Pulmonary artery endothelial cell (primary cell): ENCODE measurements at places on chromosomes 3 and 15. TPM values are rescaled to one million over a fixed set of nuclear protein-coding genes. Genes with fewer than 3 reads are reported as not detected.

DNA sequence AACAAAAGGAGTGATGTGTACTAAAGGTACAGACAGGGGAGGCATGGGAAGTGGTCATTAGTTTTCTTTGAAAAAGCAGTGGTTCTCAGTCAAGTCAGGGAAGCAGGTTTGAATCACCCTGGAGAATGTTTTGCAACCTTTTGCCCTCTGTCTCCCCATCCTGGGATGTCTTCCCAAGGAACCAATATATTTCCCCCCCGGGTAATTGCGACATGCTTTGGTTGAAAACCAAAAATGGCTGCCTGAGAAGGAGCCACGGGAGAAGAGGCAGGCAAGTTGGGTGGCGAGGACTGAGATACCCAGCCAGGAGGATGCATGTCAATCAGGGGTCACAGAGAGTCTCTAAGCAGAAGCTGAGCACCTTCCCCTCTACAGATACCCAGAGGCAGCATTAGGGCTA, 20.2 kb upstream of the PPP1R2 start:
- DNase-seq = no peak

Gene CCR1
- total RNA-seq = not detected in 2 replicates

- no peak for DNase-seq
Observed at GRCh38 chr3:53495520-53496391, 1.3 kb downstream of the CACNA1D start.

Gene CASR
- not detected in 2 replicates for total RNA-seq

GRCh38 chr3:138877226-138877625, 42.5 kb upstream of the PIK3CB start:
- DNase-seq = no peak

Gene REC114
- not detected in 2 replicates for total RNA-seq

Gene CDHR4
- not detected in 2 replicates for total RNA-seq

Gene CFAP20DC
- total RNA-seq = 1.1 and 2.3 TPM in 2 replicates

DNA sequence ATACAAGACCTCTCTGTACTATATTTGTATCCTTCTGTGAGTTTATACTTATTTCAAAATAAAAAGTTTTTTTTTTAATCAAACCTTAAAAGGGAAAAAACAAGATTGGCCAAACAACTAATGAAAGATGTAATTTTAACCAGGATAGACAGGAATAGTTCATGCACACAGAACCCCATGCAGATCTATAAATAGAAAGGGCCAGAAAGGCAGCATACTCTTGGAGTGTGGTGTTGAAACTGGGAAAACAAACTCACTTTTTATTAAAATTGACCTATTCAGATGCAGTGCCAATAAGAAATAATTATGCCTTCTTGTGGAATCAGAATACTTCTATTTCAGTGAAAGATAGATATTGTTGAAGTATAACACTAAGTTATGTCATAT, 204.6 kb downstream of the PLCL2 start:
- DNase-seq = no peak

DNA sequence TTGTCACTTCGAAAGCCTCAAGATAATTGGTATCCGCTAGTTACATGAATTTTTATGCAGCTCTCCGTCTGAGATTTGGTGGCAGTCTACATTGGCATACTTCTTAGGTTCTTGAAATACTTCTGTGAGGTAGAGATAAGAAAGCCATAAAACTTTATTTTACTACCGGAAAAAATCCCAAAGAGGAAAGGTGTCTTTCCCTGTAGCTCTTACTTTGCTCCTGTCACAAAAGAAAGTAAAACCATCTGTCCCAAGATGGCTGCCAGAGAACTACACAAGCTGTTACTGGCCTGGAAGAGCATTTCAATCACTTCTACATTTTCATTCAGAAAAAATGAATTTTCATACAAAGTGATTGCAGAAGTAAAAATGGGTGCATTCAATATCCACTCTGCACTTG, 214.8 kb upstream of the ST8SIA2 start:
- DNase-seq = no peak

GRCh38 chr3:53217175-53217574, 38.6 kb downstream of the TKT start:
- DNase-seq = no peak

Gene PLIN1
- 0.07 and 0.18 TPM in 2 replicates for total RNA-seq

GRCh38 chr3:186708983-186709679, 8.0 kb upstream of the KNG1 start:
- no peak for DNase-seq

Gene SYNPR
- not detected in 2 replicates for total RNA-seq

- DNase-seq = no peak
Observed at GRCh38 chr3:97763586-97764406, 762 bp upstream of the ARL6 start.

Gene ZDHHC19
- not detected in 2 replicates for total RNA-seq
